ENCODE measurements at places on chromosomes 1 and 21.

DNA sequence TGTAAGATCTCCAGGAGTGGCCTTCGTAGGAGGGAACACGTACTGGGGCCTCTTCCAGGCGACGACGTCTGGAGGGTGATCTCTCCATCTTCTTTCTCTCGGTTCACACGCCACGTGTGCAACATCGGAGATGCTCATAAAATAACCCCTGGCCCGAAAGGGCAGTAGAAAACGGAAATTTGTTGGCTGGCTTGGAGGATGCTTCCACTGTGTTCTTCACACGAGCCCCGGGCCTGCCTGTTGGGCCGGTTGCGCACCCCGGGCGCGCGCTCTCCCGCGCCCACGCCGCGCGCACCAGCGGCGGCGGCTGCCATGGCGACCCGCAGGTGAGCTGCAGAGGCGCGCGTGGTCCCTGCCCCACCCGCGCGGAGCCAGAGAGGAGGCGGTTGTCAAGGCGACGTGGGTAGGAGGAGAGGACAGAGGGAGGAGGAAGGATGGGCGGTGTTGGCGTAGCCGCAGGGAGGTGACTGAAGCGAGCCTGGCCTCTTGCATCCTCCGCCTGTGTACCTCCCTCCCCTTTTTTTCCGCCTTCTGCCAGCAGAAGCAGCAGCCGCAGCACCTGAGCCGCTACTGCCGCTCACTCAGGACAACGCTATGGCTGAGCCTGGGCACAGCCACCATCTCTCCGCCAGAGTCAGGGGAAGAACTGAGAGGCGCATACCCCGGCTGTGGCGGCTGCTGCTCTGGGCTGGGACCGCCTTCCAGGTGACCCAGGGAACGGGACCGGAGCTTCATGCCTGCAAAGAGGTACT is at the start of gene ELAPOR1:
Gene ELAPOR1 (plus strand): TSS at position 526 of the 752 bp plus-strand sequence. CDS start 69 bp downstream, at position 595.
- no peak for DNase-seq

- no peak for DNase-seq
These were observed 107.1 kb upstream of the BMP8A start for GRCh38 chr1:39384305-39384704.

DNA sequence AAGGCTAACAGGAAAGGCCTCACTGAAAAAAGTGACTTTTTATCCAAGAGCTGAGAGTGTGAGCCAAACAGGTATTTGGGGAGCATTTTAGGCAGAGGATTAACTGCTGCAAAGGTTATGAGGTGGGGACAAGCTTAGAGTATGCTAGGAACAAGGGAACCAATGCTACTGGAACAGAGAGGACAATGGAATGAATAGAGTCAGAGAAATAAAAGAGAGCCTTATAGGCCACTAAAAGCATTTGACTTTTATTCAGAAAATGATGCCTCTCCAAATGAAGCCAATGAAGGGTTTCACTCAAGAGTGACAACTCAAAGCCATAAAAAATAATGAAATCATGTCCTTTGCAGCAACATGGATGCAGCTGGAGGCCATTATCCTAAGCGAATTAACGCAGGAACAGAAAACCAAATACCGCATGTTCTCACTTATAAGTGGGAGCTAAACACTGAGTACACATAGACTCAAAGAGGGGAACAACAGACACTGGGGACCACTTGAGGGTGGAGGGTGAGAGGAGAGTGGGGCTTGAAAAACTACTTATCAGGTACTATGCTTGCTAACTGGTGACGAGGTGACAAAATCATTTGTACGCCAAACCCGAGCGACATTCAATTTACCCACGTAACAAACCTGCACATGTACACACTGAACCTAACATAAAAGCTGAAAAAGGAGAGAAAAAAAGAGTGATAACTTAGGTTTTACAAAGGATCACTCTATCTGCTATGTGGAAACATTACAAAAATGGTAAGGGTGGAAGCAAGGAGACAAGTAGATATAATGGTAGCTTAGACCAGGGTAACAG is 11.1 kb downstream of the PTP4A2 start:
- DNase-seq: no peak

GRCh38 chr1:243917863-243918565 is 68.0 kb upstream of the AKT3 start:
- DNase-seq: no peak

GRCh38 chr1:159012495-159012894 is 2.8 kb downstream of the IFI16 start:
- no peak for DNase-seq

DNA sequence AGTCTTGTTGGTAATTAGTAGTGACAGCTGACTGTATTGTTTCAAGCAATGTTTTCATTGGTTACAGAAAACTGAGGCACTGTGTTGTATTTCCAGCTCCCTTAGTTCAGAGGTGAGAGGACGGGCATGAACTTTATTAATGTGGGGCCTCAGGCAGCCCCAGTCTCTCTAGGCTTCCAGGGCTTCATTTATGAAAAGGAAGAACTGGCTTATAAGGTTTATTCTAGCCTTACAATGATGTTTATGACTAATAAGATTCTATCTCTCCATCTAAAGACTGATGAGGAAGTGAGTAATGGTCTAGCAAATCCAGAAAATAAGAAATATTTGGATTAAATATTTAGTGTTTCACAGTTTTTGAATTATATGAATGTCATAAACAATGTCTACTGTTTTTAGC is 41.5 kb downstream of the CBS start:
- no peak for DNase-seq

GRCh38 chr1:193593147-193593885 is 406.9 kb upstream of the B3GALT2 start:
- DNase-seq: no peak

GRCh38 chr21:32735524-32735923 is 7.7 kb upstream of the SYNJ1 start:
- DNase-seq: no peak

DNA sequence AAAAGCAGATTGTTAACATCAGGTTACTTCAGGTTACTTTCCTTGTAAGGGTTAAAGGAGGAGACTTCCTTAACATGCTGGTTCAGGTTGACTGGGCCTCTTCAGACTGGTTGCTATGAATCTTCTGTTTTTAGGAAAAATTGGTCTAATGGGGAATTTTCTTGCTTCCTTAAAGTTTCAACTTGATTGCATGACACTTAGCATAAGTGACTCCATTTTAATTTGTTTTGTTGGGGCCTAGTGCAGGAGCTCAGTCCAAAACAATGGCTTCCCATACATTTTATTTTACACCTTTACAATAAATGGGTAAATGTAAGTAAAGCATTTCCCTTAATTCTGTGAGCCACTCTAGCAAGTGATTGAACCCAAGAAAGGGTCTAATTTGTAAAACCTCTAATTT is 53.8 kb downstream of the SLC16A1 start:
- no peak for DNase-seq

All from AG09319 (cell line).